Activated T-cell treated with anti-CD3 and anti-CD28 coated beads, Interleukin-2, amount 50 U/mL, for 24 hours (primary cell): ENCODE measurements at places on chromosomes 3 and 15.
A peak's percentile ranks its signal among the peaks of the same experiment; 100 is the strongest.

- no peak for DNase-seq
Observed at GRCh38 chr3:136109499-136109898, 86.6 kb downstream of the MSL2 start.

DNA sequence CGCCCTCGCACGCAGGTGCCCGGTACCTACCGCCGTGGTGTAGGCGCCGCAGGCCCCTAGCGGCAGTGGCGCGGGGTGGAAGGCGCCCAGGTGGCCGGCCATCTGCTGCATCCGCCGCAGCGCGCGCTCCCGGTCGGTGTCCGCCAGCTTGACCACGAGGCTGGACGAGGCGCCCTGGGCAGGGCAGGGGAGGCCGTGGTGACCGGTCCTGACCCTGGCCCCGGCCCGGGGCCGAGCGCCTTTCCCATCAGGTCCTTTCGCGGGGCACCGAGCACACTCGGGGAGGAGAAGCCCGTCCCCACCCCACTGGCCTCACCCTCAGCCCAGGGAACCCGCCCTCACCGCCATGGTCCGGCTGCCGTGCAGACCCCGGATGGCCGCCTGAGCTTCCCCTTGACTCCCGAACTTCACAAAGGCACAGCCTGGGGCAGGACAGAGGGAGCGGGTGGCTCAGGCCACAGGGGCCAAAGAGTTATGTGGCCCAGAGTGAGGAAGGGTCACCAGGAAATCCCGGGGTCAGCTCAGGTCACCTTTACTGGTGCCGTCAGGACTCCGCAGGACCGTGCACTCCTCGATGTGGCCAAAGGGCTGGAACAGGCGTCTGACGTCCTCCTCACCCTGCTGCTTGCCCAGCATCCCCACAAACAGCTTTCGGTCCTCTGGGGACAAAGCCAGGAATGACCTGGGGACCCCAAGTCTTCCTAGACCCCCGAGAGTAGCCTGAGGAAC lies 17.4 kb upstream of the PARP6 start:
- DNase-seq = no peak

DNA sequence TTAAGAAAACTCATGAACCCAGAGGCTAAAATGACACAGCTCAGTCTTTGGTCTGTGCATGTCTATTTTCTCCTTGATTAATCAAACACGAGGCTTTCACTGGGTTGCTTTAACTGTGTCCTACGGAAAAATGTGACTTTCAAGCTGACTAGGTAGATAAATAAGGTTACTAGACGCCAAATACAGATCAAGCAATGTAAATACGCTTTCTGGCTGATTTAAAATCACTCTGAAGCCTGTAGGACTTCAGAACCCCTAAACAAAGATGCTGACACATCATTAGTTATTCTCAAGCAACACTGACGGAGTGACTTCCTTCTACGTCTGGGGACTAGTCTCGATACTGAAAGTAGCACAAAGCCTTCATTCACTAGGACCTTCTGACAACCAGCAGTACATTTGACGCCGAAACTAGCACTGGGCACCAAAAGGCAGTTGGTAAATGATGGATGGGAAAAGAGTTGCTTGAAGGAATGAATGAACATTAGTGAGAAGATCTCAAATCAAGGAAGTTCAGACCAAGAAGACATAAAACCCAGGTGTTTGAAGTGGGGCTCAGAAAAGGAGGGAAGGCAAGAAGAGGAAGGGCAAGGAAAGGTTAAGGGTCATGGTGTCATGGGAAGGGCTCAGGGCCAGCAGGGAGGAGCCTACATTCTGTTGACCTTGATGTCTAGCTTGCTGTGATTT lies 67.1 kb upstream of the CDV3 start:
- DNase-seq = no peak

GRCh38 chr3:64303401-64303800 lies 78.1 kb upstream of the PRICKLE2 start:
- no peak for DNase-seq

- no peak for DNase-seq
Observed at GRCh38 chr15:35690698-35691116, 144.7 kb upstream of the DPH6 start.

GRCh38 chr3:54777141-54777540 lies 150.7 kb downstream of the LRTM1 start:
- no peak for DNase-seq

- no peak for DNase-seq
Observed at GRCh38 chr3:31242026-31242960, 290.4 kb upstream of the STT3B start.

DNA sequence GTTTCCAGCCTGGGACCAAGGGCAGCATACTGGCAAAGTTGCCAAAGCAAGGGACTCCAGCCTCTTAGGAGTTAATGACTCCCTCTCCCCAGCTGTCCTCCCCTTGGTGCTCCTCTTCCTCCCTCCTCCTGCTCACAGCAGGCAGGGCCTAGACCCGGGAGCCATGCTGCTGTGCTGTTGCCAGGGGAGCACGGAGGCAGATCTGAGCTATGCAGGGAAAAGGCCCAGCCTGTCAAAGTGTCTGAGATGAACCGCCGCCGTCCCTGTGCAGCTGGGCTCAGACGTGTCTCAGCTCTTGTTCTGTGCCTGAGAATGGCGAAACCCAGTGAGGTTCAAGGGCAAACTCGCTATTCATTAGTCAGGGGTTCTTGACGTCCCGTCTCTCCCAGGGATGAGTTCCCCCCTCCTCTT lies 60.8 kb upstream of the POLG start:
- no peak for DNase-seq

- no peak for DNase-seq
Observed at GRCh38 chr3:18134386-18135059, 290.6 kb downstream of the SATB1 start.

- DNase-seq = no peak
Observed at GRCh38 chr3:13656584-13657301, 107.8 kb downstream of the FBLN2 start.

- DNase-seq = peak; percentile 55
Observed at GRCh38 chr3:194573680-194574437, 59.4 kb downstream of the TMEM44 start.

DNA sequence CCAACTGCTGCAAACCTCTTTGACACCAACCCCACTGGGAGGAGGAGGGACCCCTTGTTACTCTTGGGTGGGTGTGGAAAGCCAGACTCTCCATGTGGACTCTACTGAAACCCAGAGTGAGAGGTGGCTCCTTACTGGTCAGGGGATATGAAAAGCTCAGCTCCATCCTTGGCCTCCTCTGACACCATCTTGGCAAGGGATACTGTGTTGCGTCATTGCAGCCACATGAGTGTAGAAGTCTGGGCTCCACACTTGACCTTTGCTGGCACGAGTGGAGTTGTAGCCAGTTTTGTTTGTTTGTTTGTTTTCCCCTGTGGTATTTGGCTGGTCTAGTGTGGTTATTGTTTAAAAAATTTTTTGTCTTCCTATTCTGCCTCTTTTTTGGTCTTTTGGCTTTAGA lies 289.1 kb downstream of the GAP43 start:
- DNase-seq = no peak

DNA sequence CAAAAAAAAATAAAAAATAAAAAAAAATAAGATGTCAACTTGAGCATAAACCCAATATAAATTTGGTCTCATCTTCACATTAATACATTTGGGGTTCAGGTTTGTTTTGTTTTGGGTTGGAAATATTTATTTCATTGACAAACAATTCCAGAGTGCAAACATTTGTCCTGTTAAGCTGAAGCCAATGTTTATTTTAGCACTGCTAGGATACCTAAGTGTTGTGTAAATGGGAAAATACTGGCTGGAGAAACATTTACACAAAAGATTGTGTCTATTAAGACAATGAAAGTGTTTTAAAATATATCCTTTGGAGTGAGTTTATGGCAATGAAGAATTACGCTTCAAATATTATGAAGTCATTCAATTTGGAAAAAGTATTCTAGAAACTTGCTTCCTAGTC lies 91.1 kb downstream of the MEIS2 start:
- DNase-seq = no peak

- DNase-seq = no peak
Observed at GRCh38 chr3:15723624-15723884, 74.2 kb downstream of the ANKRD28 start.

- DNase-seq = no peak
Observed at GRCh38 chr15:59841036-59841435, 151.9 kb upstream of the BNIP2 start.

- peak; percentile 40 for DNase-seq
Observed at GRCh38 chr15:101180620-101181307, 71.1 kb downstream of the CHSY1 start.

DNA sequence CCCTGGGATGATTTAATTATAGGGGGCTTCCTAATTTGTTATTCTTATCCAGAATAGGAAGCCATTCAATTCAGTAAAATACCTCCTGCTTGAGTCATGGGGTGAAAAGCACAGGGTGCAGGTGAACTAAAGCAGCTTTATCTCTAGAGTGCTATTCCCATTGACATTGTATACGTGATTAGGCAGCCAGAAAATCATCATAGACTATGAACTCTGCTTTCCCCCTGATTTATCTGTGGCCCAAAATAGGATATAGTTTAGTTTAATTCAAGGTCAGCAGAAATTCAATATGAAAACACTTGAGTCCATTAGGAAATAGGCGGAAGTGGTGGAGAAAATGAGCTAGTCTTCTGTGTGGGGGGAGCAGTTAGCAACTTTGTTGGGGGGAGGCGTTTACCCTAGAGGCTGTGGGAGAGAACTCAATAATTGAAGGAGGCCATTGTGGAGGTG lies 18.2 kb upstream of the PRKCI start:
- no peak for DNase-seq

- DNase-seq = no peak
Observed at GRCh38 chr3:186516646-186517045, 27.5 kb downstream of the CRYGS start.

DNA sequence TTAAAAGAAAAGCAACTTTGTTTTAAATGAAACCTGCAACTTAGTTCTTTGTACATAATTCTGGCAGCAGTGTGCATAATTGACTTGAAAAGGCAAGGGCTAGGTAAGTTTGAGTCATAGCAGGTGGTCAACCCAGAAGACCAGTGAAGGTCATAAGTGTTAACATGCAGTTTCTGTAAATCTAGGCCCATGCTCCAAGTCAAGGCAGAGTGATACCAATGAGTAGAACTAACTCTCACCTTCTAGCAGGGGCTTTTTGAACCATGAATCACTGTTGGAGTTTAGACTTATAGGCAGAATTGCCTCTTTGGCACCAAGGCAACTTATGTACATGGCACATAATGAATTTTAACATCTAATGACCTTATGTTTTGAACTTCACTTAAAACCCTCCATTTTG lies 29.5 kb upstream of the IL20RB start:
- DNase-seq = no peak

GRCh38 chr15:55588070-55588814 lies at the start of gene PYGO1:
Gene PYGO1 (minus strand): TSS chr15:55588345. CDS start chr15:55587883, 462 bp downstream.
- peak; percentile 62 for DNase-seq

DNA sequence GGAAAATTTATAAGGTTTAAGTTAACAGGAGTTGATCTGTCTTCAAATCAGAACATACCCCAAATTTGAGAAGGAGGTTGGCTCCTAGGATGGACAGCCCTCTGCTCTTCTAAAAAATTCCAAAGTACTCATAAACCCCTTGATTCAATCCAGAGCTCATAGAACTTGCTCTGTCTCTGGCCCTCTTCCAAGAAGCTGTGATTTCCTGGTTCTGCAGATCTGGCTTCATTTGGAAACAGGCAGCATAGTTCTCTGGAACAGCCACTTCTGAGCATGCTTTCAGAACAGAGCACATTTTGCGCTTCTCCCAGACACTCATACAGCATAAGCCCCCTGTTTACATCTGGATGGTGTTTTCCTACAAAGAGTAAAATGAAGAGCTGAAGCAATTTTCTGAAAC lies 96.7 kb downstream of the KBTBD8 start:
- no peak for DNase-seq

DNA sequence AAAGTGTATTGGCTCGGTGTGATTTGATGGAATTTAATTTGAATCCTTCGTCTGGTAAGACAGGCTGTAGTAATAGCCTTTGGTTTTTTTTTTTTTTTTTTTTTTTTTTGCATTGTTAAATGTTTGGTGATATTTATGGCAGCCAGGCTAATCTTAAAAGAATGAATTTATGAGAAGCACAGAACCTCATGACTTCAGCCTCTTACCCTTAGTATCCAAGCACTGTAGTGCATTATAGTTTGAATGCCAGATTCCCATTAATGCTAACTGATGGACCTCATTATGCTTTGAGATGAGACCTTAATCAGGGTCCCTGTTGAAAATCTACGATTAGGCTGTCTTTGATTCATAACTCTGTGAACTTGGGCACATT lies 110.6 kb upstream of the SAMMSON start:
- no peak for DNase-seq

DNA sequence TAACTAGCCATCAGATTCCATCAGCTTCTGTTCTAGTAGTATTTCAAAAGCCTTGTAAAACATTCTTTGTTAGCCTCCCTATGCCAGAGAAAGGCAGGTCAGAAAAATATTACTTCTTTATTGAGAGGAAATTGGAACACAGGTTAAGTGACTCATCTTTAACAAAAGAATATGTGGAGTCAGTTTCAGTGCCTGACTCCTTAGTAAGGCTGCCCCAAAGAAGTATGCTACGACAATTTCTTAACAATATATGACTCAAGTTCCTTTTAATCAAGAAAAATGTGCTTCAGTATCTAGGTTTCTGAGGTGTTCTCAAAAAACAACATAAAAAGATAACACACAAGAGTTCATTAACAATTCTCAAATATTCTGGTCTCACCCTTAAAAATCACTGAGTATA lies 139.2 kb downstream of the VPS13C start:
- no peak for DNase-seq

- no peak for DNase-seq
Observed at GRCh38 chr3:139757448-139758030, 79.8 kb upstream of the NMNAT3 start.

GRCh38 chr3:152383136-152383606 lies 114.4 kb downstream of the MBNL1 start:
- DNase-seq = no peak

- DNase-seq = no peak
Observed at GRCh38 chr3:171974986-171975837, 64.2 kb upstream of the FNDC3B start.

GRCh38 chr3:188439080-188439479 lies 285.1 kb downstream of the LPP start:
- DNase-seq = no peak

GRCh38 chr3:155369244-155369643 lies 75.8 kb upstream of the STRIT1 start:
- DNase-seq = no peak
